Colonic mucosa (tissue), 4 donors: ENCODE measurements at places on chromosomes 12 and 14. TPM values are rescaled to one million over a fixed set of nuclear protein-coding genes. Genes with fewer than 3 reads are reported as not detected.

Gene FOS
- 98.4 TPM for total RNA-seq

Gene ASIC1
- 1.1 TPM for total RNA-seq

Gene MSI1
- total RNA-seq, result 11.7 TPM

Gene LGR5
- 5.0 TPM for total RNA-seq

Gene PRH2
- not detected for total RNA-seq

Gene NUAK1
- 2.2 TPM for total RNA-seq

Gene POTEG
- total RNA-seq, result not detected

Gene HOXC9
- not detected for total RNA-seq

Gene NKX2-1
- not detected for total RNA-seq

Gene SLC38A2
- total RNA-seq, result 158 TPM

Gene B4GALNT3
- total RNA-seq, result 73.7 TPM

Gene FAM216A
- 1.6 TPM for total RNA-seq

Gene MSRB3
- total RNA-seq, result 29.6 TPM

Gene ARHGDIB
- total RNA-seq, result 40.8 TPM

Gene PLA2G1B
- total RNA-seq, result 5.0 TPM

Gene ARHGAP9
- total RNA-seq, result 6.5 TPM

Gene ACOT4
- total RNA-seq, result 2.9 TPM

Gene PAH
- total RNA-seq, result 0.11 TPM
